HuH-7 (cell line): ENCODE measurements at places on chromosomes 2 and 18.

GRCh38 chr2:63853527-63854310 lies 12.0 kb downstream of the UGP2 start:
- no peak for DNase-seq

- peak; percentile 42 for DNase-seq
Measured at GRCh38 chr18:8705961-8706790, 820 bp downstream of the MTCL1 start.

- no peak for DNase-seq
Measured at GRCh38 chr2:111537078-111537655, 346.8 kb downstream of the ANAPC1 start.

- no peak for DNase-seq
Measured at GRCh38 chr2:190837420-190837819, 43.2 kb upstream of the GLS start.

GRCh38 chr18:29008809-29009208 lies 831.9 kb upstream of the CDH2 start:
- no peak for DNase-seq

- DNase-seq: no peak
Measured at GRCh38 chr18:79393181-79393634, 2.5 kb upstream of the NFATC1 start.

DNA sequence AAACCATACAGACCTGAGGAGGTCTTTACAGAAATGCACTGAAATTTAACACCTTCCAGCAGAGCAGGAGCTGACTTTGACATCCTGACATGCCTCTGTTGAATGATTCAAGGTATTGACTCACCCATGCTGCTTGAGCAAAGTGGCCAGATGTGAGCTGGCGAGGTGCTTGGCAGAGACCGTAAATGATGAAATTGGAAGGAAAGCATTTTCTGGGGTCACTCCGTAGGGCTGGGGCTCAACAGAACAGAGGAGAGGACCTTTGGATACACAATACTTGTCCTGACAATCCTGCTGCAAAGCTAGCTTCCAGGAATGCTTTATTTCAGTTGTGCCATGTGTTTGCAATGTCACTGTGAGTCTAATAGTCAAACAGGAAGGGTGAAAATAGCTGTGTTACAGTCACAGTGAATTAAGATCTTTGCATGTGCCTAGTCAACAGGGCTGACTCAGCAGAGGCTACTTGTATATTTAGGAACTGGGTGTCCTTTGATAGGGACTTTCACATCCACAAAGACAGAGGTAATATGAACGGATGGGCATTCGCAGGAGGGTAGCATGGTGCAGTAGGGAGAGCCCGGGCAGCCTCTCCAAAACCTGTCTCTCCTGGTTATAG lies 31.6 kb upstream of the NCK2 start:
- no peak for DNase-seq

DNA sequence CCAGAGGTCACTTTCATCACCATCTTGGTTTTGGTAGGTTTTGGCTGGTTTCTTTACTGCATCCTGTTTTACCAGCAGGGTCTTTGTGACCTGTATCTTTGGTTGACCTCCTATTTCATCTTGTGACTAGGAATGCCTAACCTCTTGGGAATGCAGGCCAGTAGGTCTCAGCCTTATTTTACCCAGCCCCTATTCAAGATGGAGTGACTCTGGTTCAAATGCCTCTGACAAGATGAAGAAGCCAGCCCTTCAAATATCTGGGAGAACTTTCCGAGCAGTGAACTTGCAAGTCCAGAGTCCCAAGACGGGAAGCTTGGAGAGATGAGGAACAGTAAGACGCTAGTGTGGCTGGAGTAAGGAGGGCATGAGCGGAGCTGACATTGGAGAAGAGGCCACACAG lies 28.6 kb downstream of the PROKR1 start:
- no peak for DNase-seq

DNA sequence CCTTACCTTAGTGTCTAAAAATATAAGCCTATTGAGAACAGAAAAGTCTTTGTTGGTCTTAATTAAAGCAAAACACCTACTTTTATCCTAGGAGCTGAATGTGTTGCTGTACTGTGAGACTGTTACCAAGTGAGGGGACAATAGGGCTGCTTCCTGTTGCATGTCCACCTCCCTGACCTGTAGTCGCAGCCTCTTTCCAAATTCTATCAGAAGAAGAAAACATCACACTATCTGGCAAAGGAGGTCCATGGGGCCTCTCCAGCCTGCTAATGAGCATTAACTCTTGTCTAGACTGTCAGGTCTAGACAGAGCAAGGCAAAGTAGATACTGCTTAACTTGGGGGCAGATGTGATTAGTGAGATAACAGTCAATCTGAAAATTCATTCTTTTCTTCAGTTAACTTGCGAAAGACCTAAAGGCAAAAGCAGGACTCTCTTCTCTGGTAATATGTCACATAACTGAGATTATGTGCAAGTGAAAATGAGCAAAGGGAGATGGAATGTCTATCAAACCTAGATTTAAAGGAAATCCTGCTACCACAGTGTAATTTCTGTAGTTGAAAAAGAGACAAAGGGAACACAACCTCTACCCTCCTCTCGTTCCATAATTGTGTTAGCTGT lies 66.9 kb downstream of the CDH20 start:
- no peak for DNase-seq

DNA sequence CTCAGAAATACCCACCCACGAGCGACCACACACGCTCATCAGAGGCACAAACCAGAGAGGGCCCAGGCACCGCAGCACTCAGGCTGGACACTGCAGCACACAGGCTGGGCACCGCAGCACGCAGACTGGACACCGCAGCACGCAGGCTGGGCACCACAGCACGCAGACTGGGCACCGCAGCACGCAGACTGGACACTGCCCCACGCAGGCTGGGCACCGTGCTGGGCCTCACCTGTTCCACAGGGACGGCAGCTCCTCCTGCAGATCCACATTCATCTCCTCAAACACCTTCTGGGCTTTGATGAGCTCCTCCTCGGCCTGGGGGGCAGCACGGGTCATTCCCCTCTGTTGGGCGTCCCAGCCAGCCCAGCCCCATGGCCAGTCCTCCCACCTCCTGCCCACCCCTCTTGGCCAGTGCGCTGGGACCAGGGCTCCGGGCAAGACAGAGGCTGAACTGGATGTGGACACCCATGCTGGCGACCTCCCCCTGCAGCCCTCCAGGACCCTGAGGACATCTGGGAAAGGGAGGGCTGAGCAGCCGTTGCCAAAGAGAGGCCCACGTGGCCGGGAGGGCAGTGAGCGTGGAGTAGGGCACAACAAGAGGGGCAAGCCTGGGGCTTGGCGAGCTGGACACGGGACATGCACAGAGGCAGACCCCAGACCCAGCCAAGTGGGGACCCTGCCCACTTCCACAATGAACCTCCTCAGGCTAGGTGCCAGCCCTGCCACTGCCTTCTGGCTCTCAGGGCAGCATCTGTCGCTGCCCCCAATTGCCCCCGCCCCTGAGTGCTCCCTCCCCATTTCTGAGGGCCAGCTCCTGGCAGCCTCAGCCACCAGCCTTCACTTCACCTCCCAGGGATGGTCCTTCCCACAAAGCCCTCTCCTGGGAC lies 43.0 kb downstream of the BIN1 start:
- DNase-seq: no peak

DNA sequence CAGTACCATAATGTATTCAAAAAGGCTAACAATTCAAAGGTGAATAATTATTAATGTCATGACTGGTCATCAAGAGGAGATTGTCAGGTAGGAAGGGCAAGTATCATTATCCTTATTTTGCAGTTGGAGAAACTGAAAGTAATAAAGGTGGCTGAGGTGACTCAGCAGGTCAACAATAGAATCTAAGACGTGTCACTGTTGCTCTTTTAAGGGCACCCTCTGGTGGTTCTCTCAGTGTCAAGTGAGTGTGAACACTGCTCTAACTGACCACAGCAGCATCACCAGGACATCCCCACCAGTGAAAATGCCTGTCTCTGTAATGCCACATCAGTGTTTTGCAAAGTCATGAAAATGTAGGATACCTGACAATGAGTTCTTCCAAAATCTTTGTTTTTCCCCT lies 69.7 kb downstream of the DCC start:
- DNase-seq: no peak

- no peak for DNase-seq
Measured at GRCh38 chr2:61845320-61845719, 8.5 kb downstream of the FAM161A start.

- DNase-seq: no peak
Measured at GRCh38 chr2:181573140-181573736, 83.7 kb downstream of the CERKL start.

DNA sequence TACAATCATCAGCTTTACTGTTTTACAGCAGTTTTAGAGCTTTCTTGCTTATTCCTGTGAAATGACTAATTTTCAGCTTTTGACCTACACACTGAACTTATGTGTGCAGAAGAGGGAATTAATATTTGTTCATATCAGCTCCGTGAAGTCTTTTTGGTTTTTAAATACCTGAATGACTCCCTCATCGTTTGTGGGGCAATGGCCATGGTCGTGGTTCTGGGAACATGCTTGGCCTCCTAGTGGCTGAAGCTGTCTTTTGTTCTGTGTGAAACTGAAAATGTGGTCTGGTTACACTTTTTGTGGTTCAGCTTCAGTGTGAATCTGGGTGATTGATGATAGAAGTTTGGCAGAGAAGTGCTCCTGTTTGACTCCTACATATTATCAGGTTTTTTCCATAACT lies 408.1 kb downstream of the THSD7B start:
- peak; percentile 4 for DNase-seq

- no peak for DNase-seq
Measured at GRCh38 chr18:65409261-65409660, 341.6 kb upstream of the CDH7 start.

DNA sequence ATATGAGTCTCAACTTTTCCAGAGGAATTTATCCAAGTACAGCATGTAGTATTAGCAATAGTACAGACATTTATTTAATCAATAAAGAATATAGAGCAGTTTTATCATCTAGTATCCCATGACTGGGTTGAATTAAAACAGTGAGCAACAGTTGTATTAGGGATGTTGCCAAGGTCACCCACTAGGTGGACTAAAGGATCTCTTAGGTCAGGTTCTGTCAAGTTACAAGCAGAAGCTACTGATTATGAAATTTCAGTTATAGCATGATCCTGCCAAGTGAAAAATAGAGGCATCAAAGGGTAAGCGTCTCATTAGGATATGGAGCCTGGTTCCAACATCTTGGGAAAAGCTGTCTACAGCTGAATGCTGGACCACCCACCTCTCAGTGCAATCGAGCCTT lies 52.1 kb upstream of the LAPTM4A start:
- DNase-seq: peak; percentile 50

GRCh38 chr2:46866770-46867246 lies 48.8 kb downstream of the MCFD2 start:
- peak; percentile 54 for DNase-seq

- DNase-seq: no peak
Measured at GRCh38 chr2:200095436-200095835, 140.1 kb downstream of the MAIP1 start.

DNA sequence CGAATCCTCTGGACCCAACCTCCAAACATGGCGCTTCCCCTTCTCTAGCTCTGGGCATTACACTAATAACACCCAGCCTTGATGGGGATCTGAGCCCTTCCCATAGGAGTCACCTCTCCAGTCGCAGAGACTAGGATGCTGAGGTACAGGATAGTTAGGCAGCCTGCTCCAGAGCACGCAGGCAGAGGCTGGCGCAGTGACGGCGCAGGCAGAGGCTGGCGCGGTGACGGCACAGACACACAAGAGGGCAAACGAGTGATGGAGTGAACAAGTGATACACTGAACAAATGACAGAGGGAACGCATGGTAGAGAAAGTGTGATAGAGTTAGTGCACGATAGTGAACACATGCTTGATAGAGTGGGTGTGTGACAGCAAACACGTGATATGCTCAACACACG lies 518.5 kb downstream of the EIPR1 start:
- DNase-seq: no peak

DNA sequence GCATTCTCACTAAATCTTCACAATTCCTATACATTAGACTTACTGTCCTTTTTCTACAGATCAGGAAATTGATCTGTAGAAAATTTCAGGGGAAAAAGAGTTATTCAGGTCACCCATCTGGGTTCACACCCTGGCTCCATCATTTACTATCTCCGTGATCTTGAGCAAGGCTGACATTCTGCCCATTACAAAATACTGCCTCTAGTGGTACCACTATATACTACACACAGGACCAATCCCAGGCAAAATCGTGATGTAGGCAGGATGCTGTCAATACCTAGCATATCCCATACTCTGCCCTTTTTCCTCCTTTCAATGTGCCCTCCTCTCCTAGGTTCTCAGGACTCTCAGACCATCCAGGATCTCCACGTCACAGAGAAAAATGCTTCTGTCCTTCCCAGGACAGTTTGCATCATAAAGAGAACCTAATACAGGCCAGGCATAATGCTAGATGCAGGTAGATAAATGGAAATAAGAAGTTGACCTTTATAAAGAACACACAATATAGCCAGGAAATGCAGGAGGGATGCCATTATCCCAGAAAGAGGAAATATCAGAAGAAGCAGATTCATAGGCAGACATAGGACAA lies 101.9 kb downstream of the CDH20 start:
- peak; percentile 9 for DNase-seq

GRCh38 chr2:120486946-120487345 lies 141.0 kb downstream of the INHBB start:
- DNase-seq: no peak

DNA sequence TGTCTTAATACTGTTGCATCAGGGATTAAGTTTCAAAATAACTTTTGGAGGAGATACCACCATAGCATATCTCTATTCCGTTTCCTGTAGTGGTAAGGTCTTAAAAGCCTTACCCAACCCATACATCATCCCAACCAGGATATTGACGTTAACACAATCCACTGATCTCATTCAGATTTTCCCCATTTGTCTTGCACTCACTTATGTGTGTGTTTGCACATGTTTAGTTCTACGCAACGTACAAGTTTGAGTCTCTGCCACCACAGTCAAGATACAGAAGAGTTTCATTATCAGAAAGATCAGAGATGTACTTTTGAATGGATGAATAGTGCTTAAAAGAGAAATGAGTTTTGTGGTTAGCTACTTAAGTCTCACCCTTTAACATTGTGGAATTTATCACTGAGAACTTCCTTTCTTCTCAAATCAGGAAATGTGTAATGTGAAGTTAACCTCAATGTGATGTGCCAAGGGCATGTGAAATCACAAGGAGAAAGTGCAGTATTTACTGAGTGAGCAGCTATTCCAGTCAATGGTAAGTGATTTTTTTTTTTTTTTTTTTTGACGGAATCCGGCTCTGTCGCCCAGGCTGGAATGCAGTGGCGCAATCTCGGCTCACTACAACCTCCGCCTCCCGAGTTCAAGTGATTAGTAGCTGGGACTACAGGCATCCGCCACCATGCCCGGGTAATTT lies 69.2 kb upstream of the EPHA4 start:
- DNase-seq: no peak

DNA sequence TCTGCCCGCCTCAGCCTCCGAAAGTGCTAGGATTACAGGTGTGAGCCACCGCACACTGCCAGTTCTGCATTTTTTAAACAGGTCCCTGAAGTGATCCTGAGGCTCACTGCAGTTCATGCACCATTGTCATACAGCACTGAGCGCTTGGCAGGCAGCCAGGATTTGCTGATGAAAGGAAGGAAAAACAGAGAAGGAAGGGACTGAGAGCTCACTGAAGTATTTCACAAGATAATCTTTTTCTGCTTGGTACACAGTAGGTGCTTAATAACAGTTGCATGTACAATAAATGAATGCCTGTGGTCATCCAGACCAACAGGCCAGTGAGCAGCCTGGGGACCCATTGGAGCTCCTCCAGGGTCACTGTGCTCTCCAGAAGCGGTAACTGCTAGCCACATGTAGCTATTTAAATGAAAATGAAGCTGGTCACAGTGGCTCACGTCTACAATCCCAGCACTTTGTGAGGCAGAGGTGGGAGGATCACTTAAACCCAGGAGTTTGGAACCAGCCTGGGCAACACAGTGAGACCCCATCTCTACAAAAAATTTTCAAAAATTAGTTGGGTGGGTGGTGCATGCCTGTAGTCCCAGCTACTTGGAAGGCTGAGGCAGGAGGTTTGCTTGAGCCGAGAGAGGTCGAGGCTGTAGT lies 33.1 kb upstream of the SMAD7 start:
- DNase-seq: no peak
